ENCODE measurements at places on chromosomes 12 and 14.

DNA sequence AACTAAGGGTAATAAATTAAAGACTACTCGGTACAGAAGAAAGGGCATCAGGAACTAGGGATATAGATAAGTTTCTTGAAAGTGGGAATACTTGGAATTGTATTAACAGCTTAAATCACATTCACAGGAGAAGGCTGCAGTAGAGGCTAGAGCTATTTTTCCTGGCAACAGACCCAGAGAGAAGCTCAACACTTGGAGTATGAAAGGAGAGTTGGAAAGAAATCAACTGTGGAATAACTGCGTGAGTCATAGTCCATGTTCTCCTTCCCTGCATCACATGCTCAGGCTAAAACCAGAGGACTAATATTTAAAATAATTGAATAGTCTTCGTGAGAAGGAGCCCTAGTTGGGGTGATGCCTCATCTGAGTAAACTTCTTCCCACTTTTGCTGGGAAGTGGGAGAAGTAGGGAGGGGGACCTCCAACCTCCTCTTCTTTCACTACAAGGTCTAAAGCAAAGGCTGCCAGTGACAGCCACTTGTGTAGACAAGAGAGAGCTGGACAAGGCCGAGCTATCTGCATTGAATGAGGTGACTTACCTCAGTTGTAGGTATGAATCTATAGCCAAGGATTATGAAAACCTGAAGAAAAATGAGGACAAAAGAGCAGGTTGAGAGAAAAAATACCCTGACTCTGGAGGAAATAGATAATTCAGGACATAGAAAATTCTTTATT, 32.7 kb downstream of the DYRK2 start:
- no peak for DNase-seq

- DNase-seq, result no peak
These were observed 80.6 kb downstream of the PIWIL1 start for GRCh38 chr12:130418251-130418650.

- no peak for DNase-seq
These were observed 2.8 kb downstream of the GPR19 start for GRCh38 chr12:12693111-12693671.

DNA sequence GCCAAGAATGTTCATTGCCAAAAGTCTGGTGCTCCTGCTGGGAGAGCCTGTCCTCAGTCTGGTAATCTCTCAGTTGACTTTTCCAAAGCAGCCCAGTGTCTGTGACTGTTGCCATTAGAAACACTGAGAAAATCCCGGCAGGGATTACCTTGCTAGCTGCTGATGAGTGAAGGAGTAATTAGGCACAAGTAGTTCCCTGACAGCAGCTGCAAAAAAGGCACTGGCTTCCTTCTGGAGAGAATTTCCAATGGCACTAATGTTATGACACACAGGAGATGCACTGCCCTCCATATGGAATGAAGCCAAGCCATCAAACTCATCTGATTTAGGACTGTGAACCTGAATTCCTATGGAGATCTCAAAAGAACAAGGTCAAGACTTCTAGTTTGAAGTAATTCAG, 1321.2 kb upstream of the SEL1L start:
- DNase-seq, result no peak

DNA sequence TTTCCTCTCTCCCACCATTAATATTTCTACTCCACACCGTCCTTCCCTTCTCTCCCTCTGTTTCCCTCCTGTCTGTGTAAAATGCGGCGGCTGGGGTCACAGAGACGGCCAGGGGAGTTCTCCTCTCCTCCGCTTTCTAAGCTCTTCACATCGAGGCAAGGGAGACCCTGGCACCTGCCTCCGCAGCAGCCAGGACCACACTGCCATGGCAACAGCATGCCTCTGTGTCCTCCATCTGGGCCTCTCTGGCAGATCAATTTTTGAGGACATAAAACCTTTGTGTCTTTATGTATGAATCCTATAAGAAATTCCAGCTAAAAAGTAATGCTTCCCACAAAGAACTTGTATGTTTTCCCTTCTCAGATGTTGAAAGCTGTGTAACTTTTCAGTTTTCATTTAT, 41.4 kb downstream of the DYRK4 start:
- no peak for DNase-seq

GRCh38 chr14:67620217-67620785, 581 bp downstream of the ARG2 start:
- no peak for DNase-seq

DNA sequence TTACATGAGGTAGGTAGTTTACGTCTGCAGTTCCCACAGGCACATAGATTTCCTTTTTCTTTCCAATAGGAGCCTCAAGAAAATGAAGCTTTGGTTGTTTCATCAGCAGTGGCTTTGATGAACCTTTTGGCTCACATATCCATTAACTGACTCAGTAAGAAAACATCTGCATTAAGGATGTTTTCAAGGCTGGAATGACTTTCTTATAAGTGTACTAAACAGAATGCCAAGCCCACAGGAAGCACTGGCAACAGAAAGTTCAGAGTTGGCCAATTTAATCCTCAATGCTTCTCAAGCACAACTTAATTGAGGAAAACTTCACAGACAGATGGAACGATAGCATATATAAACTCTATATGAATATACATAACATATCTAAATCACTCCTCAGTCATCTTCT, 63.5 kb downstream of the ST8SIA1 start:
- DNase-seq, result no peak

DNA sequence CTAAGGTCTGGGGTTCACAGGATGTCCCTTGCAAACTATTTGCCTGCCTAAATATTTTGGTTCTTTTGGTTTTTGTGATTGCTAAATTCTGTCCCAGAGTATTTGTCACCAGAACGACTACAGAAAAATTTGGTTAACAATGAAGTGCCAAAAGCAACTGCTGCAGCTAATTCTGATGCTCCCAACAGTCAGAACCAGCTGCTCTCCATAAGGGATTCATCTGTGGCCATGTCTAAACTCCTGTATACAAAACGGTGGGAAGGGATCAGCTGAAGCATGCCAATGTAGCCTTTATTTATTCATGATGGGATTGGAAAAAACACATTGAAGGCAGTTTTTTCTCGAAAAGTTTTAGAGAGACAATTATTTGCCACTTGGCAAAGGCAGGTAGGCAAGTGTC, 29.3 kb upstream of the PELI2 start:
- no peak for DNase-seq

DNA sequence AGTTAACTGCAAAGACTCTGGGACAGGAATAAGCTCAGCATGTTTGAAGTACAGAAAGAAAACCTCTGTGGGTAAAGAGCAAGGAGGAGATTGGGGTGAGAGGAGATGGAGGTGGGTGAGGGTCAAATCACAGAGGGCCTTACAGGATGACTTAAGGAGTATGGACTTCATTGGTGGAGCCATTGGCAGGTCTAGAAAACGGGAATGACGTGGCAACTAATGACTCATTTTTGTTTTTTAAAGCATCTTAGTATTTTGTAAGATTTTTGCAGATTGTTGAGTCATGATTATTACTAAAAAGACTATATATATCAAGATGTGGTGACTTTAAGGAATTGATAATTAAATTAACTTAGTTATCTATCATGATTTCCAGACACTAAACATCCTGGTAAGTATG, 18.5 kb downstream of the UTP20 start:
- no peak for DNase-seq
